ENCODE measurements at places on chromosomes 11 and 22.

DNA sequence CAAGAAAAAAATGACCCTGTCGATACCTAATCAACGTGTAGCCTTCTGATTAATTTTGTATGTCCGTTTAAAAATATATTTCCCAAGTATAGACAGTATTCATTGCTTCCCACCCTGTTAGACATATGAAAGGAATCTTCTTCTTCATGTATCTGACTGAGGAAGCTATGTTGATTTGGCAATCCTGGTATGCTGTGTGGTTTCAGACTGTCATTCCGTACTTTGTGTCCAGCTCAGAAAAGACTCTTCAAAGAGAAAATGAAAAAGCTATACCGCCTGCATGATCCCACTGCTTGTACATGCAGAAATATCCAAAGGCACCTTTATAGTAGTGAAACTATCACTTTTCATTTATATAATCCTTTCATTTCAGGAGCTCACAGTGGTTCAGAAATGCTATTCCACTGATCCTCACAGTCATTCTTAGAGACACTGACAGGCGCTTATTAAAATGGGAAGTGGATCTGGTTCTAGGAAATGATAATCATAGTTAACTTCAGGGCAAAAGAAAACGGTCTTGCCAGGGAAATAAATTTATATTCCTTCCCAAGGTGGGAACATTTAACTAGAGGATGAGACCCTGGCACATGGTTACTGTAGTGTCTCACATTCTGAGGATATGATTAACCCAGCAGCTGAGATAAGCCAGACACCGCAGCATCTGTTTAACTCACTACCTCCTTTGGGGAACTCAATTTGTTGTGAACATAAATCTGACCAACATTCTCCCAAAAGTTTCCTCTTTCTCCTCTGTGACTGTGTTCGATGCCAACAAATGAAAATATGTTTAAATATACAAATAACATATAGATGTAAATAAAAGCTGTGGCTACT is 599.2 kb upstream of the LUZP2 start:
- no peak for DNase-seq

- no peak for DNase-seq
Observed at GRCh38 chr11:65125197-65126056, 3.3 kb downstream of the MRPL49 start.

GRCh38 chr11:45405916-45406670 is 120.0 kb upstream of the SYT13 start:
- DNase-seq: no peak

GRCh38 chr11:65036931-65037330 is 4.1 kb upstream of the SAC3D1 start:
- DNase-seq: peak; percentile 73

DNA sequence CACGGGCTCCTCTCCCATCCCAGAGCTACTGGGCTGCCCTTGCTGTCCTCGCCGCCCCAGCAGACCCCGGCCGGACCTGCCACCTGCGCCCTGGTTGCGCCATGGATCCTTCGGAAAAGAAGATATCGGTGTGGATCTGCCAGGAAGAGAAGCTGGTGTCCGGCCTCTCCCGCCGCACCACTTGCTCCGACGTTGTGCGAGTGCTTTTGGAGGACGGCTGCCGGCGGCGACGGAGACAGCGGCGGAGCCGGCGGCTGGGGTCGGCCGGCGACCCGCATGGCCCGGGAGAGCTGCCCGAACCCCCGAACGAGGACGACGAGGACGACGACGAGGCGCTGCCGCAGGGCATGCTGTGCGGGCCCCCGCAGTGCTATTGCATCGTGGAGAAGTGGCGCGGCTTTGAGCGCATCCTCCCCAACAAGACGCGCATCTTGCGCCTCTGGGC is 382 bp downstream of the RASSF10 start:
- no peak for DNase-seq

DNA sequence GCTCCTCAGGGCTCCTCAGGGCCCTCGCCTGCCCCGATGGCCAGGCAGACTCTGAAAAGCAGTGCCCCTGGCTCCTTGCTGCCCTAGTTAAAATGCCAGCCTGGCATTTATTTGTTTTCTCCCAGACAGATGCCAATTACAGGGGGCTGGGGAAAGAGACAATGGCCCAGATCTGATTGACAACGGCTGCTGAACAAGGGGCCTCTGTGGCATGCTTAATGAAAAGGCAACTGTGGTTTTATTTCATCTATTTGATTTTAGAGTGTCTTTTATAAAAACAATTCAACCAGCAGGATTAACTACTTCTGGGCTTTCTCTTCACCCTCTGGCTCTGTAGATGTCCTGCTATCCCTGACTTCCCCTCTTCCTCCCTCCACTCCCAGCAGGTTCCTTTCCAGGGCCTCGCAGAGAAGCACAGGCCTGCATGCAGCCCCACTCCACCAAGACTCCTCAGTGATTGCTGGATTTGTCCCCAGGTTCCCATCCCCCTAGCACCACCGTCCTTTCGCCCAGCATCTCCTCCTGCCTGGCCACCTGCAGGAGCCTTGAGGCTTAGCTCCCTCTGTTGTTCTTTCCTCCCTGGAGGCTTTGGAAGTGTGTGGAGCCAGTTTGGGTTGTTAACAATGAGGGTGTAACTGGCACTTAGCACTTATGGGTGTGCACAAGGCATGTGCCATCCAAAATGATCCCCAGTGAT is 171.1 kb downstream of the TENM4 start:
- no peak for DNase-seq

DNA sequence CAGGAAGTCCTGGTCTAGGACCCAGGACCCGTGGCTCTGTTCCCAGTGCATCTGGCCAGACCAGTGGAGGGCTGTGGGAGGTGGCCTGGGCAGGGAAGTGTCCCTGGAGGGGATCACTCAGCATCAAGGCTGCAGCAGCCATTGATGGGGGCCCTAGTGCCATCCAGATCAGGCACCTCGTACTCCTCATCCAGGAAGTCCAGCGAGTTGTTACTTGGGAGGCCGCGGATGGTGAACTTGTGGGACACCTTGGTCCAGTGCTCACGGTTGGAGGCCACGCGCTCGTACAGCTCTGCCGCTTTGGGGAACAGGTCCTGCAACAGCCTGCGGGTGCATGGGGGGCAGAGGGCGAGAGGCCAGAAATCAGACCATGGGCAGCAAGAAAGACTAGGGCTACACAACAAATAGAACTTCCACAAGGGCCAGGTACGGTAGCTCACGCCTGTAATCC is 96.9 kb downstream of the PDE2A start:
- DNase-seq: no peak

DNA sequence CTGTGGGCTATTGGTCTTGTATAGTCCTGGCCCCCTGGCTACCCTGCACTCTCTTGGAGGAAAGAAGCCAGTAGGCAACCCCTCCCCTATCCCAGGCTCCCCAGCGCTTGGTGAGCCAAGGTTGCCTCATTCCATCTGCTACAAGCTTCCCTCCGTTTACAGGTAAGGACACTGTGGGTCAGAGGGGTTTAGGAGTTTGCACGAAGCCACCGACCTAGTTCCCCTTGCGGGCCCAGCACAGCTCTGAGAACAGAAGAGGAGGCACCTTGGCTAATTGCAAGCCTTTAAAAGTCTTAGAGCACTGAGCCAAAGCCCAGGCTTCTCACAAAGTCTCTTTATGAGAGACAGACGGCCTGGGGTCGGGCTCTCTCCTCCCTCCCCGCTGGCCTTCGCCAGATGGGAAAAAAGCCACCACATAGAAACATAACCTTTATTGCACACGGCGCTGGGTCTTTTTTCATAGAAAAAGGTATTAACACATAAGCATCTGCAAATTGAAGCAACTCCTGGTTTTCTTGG is 99.8 kb downstream of the CEP164 start:
- no peak for DNase-seq

GRCh38 chr11:1237851-1238250 is 15.0 kb downstream of the MUC5B start:
- DNase-seq: peak; percentile 54

- DNase-seq: no peak
Observed at GRCh38 chr11:35260342-35260985, 121.5 kb downstream of the CD44 start.
